Posterior vena cava (tissue), 2 donors: ENCODE measurements at places on chromosomes 11 and 22.
A peak's percentile ranks its signal among the peaks of the same experiment; 100 is the strongest.

- no peak for DNase-seq
Measured at GRCh38 chr11:16099343-16099900, 256.9 kb downstream of the SOX6 start.

- no peak for DNase-seq
Measured at GRCh38 chr11:34634694-34635062, 13.8 kb downstream of the EHF start.

- no peak for DNase-seq
Measured at GRCh38 chr11:44726283-44727113, at the start of gene TSPAN18. Gene TSPAN18, plus strand, starts transcription at chr11:44726962. Its CDS starts 179,455 bp downstream, at chr11:44906417.

- peak; percentile 78 for DNase-seq
Measured at GRCh38 chr11:128496692-128497060, 90.7 kb downstream of the ETS1 start.

- no peak for DNase-seq
Measured at GRCh38 chr11:59178402-59178801, 6.5 kb downstream of the DTX4 start.

DNA sequence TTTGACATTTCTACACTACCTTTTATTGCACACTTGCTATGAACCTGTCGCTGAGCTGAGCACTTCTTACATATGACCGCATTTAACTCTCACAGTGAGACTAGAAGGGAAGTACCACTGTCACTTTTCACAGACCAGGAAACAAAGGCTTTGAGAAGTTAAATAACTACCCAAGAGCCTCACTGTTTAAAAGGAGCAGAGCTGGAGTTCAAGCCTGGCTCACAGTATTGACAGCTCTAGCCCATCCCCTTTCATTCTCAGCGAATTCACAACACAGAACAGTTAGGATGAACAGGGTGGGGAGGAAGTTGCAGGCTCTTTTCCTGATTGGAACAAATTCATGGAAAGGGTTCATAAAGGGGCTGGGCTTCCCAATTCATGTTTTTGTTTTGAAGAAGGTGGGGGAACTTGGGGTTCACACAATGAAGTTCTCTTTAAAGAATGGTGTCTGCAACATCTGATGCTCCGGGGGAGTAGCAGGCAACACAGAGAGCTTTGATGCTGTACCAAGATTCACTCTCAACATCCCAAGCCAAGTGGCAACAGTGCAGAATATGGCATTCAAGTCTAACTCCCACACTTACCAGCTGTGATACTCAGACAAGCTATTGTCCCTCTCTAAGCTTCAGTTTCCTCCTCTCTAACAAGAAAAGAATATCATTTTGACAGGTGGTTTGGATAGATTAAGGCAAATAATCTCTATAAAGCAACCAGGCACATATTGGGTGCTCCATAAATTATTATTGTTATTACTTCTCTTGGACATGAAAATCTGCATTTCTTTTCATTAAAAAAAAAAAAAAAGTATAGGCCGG is 17.2 kb downstream of the SCGB1A1 start:
- DNase-seq: no peak

DNA sequence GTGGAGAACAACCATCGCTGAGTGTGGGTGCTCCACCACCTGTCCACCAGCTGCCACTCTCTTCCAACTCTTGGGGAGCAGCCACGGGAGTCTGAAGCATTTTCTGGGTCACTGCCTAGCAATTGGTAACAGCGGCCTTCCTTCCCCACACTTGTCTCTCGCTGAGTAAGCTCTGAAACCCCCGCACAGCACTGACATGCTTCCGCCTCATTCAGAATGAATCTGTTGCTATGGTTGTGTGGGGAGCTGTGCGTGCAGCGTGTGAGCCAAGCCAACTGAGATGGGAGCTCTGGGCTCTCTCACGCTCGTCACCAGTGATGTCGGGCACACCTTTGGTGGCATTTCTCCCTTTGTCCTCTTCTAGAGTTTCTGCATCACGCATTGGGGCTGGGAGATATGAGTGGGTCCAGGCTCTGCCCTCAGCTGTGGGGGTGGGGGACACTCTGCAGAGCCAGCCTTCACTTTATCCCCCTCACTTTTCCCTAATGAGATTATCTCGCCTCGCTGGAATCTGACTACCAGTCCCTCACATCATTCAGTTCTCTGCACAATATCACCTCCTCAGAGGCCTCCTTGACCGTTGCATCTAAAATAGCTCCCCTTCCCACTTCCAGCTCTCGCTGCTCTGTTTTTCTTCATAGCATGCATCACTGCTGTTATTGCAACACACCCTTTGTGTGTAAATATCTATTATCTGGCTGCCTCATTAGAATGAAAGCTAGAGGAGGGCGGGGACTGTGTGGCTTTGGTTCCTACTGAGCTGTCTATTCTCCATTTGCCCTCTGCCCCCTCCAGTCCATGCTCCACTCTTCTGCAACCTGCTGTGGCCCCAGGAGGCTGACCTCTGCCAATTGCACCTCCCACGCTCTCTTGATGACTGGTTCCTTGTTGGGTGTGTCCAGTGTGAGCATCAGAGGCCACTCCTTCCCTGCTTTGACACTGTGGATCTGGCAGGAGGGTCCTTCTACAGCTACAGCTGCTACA is 569.9 kb upstream of the CADM1 start:
- DNase-seq: no peak

- DNase-seq: no peak
Measured at GRCh38 chr11:27928809-27929208, 179.1 kb downstream of the KIF18A start.

GRCh38 chr22:44373234-44373633 is 60.5 kb upstream of the SHISAL1 start:
- peak; percentile 16 for DNase-seq

GRCh38 chr11:83035070-83035854 is 36.4 kb downstream of the RAB30 start:
- no peak for DNase-seq

- DNase-seq: no peak
Measured at GRCh38 chr11:110835106-110835505, 122.9 kb upstream of the ARHGAP20 start.

- no peak for DNase-seq
Measured at GRCh38 chr11:126197277-126197939, 14.0 kb downstream of the RPUSD4 start.

- no peak for DNase-seq
Measured at GRCh38 chr11:116814502-116814901, 8.6 kb downstream of the APOA4 start.

- DNase-seq: peak; percentile 85
Measured at GRCh38 chr11:92224407-92225124, at the start of gene FAT3. Gene FAT3, plus strand, starts transcription at chr11:92224818. Its CDS starts 127,295 bp downstream, at chr11:92352113.

DNA sequence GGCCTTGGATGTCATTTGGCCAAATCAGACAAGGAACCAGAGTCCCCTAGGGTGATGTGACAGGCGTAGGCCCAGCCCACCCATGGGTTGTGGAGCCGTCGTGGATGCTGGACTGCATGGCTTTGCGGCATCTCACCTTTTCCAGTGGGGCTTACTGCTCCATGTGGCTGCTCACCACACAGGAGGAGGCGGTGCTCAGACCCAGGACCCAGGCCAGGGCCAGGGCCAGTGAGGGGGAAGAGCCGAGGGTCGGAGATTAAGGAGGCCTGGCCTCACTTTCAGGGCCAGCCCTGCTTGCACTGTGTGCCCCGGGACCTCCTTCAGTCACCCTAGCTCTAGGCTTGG is 105.6 kb downstream of the ST3GAL4 start:
- no peak for DNase-seq
